ENCODE measurements at places on chromosomes 2 and 18.

GRCh38 chr18:54261894-54262293 lies 7.4 kb upstream of the POLI start:
- no peak for DNase-seq

DNA sequence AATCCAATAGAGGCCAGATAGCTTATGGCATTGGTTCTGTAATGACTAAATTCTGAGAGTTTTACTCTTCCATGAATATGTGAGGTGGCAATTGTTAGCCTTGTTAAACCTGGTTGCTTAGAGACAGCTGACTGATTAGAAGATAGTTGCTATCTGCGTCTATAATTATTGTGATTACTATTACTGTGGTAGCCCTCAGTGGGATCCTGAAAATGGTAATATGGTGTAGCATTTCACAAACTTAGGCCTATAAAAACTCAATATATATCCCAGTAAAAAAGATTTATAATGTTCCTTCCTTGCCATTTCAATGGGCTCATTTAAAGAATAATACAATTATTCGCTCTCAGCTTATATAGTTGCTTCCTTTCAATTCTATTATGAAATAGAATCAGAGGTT lies 405.8 kb upstream of the CDH2 start:
- DNase-seq = no peak

DNA sequence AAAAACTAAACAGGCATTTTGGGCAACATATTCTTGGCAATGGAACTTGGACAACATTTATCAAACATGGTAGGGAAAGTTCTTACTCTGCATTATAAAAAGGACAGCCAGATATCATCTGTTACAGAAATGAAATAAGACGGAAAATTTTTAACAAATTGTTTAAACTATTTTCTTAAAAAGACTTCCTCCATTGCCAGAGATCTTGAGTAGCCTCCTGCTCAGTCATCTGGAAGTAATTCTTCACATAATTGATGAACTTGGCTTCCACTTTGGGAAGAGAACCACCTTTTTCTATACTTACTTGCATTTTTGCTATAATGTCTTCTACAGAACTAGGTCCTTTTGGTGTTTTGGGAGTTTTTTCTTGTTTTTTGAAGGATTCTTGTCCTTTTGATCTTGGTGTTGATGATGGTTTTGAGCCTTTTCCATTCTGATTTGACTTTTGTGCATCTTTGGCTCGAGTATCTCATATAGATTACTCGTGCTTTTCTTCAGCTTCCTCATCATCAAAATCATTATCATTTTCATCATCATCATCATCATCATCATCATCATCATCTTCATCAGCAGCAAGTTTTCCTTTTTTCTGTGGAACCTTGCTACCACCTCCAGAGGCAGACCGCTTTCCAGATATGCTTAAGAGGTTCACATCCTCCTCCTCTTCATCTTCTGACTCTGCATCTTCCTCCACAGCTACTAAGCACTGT lies 66.2 kb downstream of the CD28 start:
- DNase-seq = no peak

DNA sequence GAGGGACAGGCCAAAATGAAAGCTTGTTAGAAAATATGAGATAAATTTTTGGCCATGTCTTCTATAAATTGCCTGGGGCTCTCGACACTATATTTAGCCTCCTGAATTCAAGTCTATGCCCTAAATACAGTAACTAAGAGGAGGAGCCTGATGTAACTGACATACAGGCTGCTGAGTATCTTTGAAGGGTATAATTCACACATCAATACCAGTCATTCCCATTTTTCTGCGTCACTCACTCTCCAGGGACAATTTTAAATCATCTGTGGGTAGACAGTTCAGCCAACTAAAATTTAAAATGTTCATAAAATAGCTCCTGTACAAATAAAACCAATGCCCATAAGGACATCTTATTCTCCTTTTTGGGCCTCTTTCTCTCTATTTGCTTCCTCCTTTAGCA lies 105.9 kb downstream of the AP1S3 start:
- DNase-seq = no peak

DNA sequence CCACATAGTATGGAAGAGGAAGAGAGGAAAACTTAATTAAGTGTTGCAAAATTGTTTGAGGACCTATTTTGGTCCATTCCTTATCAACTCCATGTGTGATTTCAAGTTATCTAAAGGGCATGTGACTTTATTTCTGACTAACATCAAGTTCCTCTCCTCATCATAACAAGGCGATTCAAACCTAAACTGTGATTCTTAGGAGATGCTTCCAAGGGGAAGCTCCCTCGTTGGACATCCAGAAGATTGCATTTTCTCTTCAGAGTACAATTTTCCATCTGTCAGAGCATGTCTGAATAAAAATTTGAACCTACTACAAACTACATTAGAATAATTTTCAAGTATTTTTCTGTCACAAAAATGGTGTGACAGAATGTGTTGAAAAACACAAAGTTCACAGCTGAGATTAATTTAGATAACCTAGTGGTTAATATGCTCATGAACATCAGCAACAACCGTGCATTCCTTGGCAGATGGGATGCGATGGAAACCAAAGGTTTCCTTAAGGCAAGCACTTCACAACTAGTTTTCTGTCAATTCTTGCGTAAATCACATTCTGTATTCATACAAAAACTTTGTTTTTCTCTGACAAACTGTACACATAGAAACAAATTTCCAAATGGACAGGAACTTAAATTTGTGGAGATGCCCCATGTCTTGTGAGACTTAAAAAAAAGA lies 4.2 kb downstream of the SFT2D3 start:
- no peak for DNase-seq

DNA sequence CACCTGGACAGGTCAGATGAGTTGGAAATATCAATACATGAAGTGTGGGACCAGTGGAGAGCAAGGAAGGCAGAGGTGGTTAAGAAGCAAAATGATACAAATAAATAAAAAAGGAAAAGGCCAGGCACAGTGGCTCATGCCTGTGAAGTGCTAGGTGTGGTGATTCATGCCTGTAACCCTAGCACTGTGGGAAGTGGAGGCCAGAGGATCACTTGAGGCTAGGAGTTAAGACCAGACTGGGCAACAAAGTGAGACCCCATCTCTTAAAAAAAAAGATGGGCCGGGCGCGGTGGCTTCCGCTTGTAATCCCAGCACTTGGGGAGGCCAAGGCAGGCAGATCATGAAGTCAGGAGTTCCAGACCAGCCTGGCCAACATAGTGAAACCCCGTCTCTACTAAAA lies 2.9 kb downstream of the STON1 start:
- DNase-seq = no peak

- DNase-seq = no peak
Measured at GRCh38 chr2:150782613-150783012, 295.1 kb upstream of the RND3 start.

GRCh38 chr2:11344956-11345677 lies 681 bp upstream of the ROCK2 start:
- DNase-seq = no peak

DNA sequence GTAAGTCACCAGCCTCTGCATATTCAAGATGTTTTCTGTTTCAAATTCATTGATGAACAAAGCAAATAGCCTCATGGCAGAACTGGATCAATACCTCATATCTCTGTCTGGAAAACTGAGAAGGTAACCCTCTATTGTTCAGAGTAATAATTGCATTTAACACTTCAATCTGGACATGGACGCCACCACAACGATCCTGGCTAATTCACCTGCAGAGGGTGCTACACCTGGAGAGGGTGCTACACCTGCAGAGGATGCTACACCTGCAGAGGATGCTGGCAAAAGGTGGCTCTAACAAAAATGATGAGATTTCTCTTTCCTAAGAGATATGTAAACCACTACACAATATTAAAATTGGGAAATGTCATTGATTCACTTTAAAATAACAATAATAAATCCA lies 183.1 kb upstream of the HNRNPA3 start:
- no peak for DNase-seq

- no peak for DNase-seq
Measured at GRCh38 chr18:11035814-11036495, 113.4 kb downstream of the PIEZO2 start.

DNA sequence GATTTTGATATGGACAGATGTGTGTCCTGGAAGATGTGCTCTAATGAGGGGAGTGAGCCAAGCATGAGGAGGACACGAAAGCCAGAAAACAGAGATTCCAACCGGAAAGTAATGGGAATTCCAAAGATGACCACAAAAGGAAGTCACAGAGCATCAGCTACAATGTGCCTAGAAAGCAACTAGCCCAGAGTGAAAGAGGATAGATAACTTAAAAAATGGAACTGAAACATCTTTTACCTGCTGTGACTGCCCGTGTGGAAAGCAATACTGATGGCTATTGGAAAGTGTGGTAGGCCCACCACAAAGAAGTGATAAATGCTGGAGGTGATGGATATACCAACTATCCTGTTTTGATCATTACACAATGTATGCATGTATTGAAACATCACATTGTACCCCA lies 21.6 kb downstream of the DNMT3A start:
- no peak for DNase-seq

GRCh38 chr2:32832821-32833220 lies 113.9 kb upstream of the LTBP1 start:
- no peak for DNase-seq

GRCh38 chr2:42297322-42297936 lies 63.6 kb downstream of the COX7A2L start:
- DNase-seq = no peak

GRCh38 chr18:74172697-74173433 lies 24.5 kb downstream of the TIMM21 start:
- no peak for DNase-seq

DNA sequence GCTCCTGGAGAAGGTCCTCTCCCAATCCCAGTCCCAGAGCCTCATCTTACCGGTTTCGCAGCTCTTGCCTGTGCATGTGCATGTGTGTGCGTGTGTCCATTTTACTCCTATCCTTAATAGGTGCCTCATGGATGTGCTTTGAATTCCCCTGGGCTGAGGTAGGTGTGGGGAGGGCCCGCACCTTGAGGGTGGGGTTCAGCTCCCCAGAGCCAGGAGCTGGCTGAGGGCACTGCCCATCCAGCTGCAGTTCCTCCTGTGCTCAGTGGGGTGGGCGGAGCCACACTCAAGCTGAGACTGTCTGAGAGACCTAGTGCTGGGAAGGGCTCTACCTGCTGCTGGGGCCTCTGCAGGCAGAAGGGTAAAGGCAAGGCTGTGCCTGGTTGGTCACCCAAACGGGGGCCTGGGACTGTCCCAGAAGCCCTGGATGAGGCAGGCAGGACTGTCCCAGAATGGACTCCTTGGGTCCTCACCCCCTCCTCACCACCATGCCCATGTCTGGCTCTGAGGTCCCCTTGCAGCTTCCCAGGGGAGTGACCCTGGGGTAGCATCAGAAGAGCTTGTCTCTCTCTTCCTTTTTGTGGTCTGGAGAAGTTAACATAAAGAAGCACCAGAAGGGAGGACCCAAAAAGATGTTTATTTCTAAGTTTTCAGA lies 8.9 kb downstream of the GDF7 start:
- DNase-seq = no peak

GRCh38 chr2:6309415-6310255 lies 556.1 kb downstream of the CMPK2 start:
- no peak for DNase-seq

DNA sequence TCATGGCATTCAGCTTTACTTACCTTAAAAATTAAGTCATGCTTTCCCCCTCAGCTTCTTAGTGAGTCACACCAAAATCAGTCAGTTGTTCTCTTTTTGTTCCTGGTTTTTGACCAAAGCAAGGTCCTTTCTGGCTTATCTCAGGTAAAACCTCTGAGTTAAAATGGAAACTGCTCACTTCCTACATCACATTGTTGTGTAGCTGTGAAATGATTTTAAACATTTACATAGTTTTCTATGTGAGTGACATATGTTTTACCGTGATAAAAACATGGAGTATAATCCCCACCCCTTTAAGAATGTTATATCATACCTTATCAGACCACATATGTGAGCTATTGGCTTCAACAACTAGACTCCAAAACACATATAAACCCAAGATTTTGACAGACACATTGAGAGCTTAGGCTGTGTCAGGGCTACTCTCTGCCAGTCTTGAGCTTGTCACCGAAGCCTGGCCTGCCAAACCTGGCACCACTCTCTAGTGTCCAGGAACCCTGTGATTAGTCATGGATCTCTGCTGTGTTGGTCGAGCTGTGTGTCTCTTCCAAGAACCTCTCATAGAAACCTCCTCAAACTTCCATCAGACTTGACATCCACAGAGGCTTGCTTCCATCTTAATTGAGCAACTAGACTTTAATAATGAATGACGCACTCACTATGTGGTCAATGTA lies 294.5 kb upstream of the FBXO11 start:
- DNase-seq = no peak

GRCh38 chr2:232322560-232323327 lies 55.8 kb upstream of the ALPP start:
- no peak for DNase-seq

DNA sequence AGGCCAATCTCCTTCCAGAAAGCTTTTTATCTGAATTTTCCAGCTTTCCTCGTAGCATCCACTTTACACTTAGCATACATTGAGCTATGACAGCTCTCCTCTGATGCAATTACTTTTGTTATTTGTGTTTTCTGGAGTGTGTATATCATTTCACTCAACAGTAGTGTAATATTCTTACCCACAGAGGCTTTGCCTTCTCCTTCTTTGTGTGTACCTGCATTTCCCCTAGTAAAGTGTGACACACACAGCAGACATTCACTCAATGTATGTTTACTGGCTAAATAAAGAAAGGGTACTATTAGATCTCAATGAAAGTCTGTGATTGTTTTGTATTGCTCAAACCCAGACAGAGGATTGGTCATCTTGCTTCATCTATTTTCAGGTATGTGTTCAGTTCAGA lies 193.7 kb upstream of the MEX3C start:
- no peak for DNase-seq

GRCh38 chr18:26978812-26979341 lies 113.4 kb upstream of the AQP4 start:
- DNase-seq = no peak

GRCh38 chr2:15284614-15285013 lies 276.5 kb downstream of the NBAS start:
- DNase-seq = no peak

GRCh38 chr2:39871291-39871761 lies 92.3 kb upstream of the THUMPD2 start:
- DNase-seq = peak; percentile 95

DNA sequence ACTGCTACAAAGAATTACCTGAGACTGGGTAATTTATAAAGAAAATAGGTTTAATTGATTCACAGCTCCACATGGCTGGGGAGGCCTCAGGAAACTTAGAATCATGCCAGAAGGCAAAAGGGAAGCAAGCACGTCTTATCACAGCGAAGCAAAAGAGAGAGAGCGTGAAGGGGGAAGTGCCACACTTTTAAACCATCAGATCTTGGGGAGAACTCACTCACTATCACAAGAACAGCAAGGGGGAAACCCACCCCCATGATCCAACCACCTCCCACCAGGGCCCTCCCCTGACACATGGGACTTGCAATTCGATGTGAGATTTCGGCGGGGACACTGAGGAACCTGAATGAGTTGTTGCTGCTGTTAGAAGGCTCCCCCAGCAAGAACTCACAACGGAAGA lies 220.2 kb upstream of the PIEZO2 start:
- DNase-seq = no peak

- DNase-seq = no peak
Measured at GRCh38 chr2:37617119-37617892, 54.1 kb downstream of the CDC42EP3 start.

DNA sequence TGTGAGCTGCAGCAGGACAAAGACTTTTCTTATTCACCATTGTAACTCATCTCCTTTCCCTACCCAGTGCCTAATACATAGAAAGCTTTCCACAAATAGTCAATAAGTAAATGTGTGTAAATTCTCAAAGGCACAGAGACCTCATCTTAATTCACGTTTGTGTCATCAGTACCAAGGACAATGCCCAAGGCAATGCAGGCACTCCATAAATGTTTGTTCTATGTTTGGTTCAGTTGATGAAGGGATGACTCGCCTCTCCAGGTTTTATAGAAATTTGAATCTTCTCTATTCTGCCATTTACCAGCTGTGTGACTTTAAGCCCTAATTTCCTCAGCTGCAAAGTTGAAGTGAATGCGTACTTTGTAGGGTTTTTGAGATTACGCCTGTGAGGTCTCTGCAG lies 2.1 kb upstream of the MOGAT1 start:
- no peak for DNase-seq

Measured in cerebellar nuclear complex (tissue), 1 donor.